ENCODE measurements at places on chromosomes 3 and 15.
A peak's percentile ranks its signal among the peaks of the same experiment; 100 is the strongest.

GRCh38 chr15:100340721-100341238 is 995 bp downstream of the ADAMTS17 start:
- no peak for DNase-seq

DNA sequence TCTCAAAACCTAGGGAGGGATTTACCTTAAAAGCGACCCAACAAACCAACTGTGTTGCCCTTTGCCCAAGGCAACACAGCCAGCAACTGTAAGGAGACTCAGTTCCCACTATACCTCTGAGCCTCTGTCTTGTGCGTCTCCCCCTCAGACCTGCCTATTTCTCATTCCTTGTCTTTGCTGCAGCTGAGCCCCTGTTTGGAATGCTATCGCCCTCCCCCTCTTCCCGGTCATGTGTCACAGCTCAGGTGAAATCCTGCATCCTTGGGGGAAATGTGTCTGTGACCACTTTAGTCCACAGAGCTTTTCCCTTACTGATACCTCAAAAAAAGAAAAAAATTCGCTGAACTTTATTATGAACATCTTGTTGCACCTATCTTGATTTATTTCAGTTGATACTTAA is 52.0 kb upstream of the LRIG1 start:
- DNase-seq: no peak

DNA sequence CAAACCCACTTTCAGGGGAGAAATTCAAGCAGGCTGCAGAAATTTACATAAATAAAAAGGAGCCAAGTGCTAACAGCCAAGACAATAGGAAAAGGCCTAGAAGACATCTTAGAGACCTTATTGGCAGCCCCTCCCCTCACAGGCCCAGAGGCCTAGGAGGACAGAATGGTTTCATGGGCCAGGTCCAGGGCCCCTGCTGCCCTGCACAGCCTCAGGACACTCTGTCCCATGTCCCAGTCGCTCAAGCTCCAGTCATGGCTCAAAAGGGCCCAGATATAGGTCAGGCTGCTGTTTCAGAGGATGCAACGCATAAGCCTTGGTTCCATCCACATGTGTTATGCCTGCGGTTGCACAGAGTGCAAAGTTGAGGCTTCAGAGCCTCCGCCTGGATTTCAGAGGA is 55.8 kb downstream of the SLC41A3 start:
- DNase-seq: no peak

DNA sequence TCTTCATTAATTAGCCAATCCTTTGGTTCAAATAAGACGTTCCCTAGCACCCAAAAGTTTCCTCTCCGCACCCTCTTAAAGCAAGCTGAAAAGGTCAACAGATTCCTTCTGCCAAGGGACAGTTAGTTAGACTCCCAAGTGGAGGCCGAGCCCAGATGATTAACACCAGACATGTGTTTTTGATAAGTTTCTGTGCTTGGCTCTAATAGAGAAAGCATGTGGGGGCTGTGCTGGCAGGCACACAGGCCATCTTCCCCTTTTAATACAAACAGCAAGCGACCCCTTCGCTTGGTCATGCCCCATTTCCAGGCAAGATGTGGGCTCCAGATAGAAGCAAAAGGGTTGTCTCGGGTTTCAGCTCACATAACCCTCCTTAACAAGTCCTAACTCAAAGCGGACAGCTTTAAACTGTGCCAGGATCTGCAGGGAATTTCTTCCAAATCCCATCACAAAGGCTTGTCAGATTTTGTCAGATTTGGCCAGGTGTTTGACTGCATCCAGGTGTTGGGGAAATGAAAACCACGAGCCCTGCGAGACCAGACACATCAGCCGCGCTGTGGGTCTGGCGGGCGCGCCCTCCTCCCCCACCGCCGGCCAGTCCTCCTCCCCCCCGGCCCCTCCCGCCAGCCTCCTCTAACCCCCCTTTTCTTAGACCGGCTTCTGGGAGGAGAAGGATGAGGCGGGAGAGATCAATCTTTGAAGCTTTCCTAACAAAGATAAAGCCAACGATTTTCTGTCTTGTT is 3.3 kb downstream of the HES1 start:
- DNase-seq: peak; percentile 38

DNA sequence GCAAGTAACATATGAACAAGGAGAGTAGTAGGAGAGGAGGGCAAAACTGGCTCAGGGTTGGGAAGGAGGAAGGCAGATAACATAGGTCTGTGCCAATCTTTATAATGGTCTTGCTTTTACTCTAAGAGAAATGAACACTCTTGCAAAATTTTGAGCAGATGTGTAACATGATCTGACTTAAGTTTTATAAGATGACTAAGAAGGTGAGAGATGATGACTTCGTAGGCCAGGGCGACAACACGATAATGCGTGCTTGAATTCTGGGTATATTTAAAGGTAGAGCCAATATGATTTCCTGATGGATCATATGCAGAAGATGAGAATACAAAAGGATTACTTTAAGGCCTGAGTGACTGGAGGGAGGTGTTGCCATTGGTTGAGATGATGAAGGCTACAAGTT is 265.4 kb upstream of the KCNMB2 start:
- no peak for DNase-seq

- DNase-seq: no peak
Observed at GRCh38 chr3:179729086-179729485, 76.2 kb downstream of the USP13 start.

DNA sequence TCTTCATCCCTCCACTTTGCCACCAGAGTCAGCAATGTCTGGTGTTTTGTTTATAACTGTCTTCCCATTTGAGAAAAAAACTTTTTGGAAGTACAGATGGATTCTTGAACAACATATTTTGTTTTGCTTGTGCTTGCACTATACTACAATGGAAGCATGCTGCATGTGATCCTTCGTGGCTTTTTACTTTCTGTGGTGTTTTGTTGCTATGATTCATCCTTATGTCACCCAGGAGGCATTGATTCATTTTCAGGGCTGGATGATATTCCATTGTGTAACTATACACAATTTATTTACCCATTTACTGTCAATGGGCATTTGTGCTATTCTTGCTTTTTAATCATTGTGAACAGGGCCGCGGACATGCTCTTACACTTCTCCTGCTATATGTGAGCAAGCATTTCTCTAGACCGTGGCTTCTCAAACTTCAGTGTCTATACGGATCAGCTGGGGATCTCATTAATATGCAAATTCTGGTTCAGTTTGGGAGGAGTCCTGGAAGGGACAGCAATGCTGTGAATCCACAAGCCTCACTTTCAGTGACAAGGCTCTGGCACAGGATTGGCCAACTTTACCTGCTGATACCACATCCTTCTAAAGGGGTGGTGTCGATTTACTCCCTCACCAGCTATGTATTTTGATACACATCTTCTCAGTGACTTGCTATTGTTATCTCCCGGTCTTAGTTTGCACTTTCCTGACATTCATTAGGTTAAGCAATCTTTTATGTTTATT is 65.9 kb downstream of the POLR2M start:
- DNase-seq: no peak

- no peak for DNase-seq
Observed at GRCh38 chr3:25916321-25916720, 126.4 kb downstream of the OXSM start.

DNA sequence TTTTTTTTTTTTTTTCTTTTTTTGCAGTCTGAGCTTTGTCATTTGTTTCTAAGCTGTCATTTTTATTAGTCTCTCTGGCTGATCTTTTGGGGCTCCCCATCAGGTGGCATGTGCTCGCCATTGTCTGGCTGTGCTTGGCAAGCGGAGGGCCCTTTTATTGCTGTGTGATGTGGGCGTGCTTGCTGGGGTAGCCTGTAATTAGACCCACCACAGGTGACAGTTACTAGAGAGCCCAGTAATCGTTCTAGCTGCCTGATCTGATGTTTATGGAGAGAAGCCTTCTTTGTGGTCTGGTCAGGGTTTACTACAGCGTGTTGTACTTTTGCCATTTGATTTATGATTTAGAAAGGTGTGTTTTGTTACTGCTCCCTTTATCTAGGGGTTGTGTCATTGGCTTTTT is 179.9 kb downstream of the MCTP2 start:
- no peak for DNase-seq

GRCh38 chr3:3170998-3171397 is 8.5 kb downstream of the CRBN start:
- DNase-seq: no peak

- no peak for DNase-seq
Observed at GRCh38 chr15:76123031-76123430, 63.2 kb downstream of the TMEM266 start.

- DNase-seq: no peak
Observed at GRCh38 chr3:37943631-37944314, 46.8 kb upstream of the VILL start.

GRCh38 chr15:72110355-72110754 is 7.6 kb downstream of the MYO9A start:
- no peak for DNase-seq
